ENCODE measurements at places on chromosomes 2 and 18. TPM values are rescaled to one million over a fixed set of nuclear protein-coding genes. Genes with fewer than 3 reads are reported as not detected.
A peak's percentile ranks its signal among the peaks of the same experiment; 100 is the strongest.

GRCh38 chr2:224968051-224968450 lies 74.2 kb downstream of the DOCK10 start:
- no peaks in the 10 kb centered on the region for H3K36me3 ChIP-seq
- H3K4me3 ChIP-seq, result no peak overlapping the region
- H3K27me3 ChIP-seq, result no peaks in the 10 kb centered on the region
- peak overlapping the region; percentile 63 for H3K27ac ChIP-seq
- no peaks in the 10 kb centered on the region for H3K4me1 ChIP-seq
- no peak for DNase-seq

DNA sequence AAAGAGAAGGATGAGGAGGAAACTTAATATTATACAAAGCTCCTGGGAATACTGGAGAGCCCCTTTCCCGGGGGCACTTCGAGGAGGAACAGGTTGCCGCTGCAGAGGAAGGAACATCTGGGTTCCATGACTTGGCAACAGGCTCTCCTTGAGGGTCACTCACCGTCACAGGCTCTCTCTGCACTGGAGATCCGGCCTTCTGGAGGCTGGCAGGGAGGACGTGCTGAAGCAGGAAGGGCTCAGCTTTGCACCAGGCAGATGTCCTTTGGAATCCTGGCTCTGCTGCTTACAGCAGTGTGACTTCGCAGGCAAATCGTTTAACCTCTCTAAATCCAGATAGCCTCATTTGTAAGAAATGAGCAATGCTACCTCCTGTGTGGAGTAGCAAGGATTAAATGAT lies 2.9 kb upstream of the DPYSL5 start:
- no peak overlapping the region for H3K27ac ChIP-seq
- no peaks in the 10 kb centered on the region for H3K36me3 ChIP-seq
- DNase-seq, result no peak
- H3K4me3 ChIP-seq, result no peak overlapping the region
- peaks cover 23% of the 10 kb centered on the region for H3K4me1 ChIP-seq
- peaks cover 56% of the 10 kb centered on the region for H3K27me3 ChIP-seq

DNA sequence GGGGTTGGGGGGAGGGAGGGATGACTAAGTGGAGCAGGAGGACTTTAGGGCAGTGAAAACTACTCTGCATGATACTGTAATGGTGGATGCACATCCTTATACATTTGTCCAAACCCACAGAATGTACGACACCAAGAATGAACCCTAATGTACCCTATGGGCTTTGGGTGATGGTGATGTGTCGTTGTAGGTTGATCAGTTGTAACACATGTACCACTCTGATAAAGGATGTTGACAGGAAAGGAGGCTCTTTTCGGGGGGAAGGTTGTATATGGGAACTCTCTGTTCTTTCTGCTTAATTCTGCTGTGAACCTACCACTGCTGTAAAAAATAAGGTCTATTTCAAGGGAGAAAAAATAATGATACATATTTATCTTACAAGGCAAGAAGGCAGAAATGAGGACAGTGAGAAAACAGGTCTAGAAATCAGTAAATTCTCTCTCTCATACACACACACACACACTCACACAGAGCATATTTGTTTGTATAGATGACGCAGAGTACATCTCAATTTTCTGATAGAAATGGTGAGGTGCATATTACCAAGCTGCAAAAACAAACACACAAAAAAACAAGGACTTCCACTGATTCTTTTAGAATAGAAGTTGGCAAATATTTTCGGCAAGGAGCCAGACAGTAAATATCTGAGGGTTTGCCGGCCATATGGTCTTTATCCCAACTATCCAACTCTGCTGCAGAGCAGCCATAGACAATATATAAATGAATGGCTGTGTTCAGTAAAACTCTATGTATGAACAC lies 20.2 kb downstream of the FAM124B start:
- no peak overlapping the region for H3K4me3 ChIP-seq
- no peaks in the 10 kb centered on the region for H3K4me1 ChIP-seq
- H3K27ac ChIP-seq, result no peak overlapping the region
- no peaks in the 10 kb centered on the region for H3K36me3 ChIP-seq
- H3K27me3 ChIP-seq, result no peaks in the 10 kb centered on the region

- H3K27ac ChIP-seq, result no peak overlapping the region
- H3K4me3 ChIP-seq, result no peak overlapping the region
- no peaks in the 10 kb centered on the region for H3K4me1 ChIP-seq
- H3K27me3 ChIP-seq, result no peaks in the 10 kb centered on the region
Observed at GRCh38 chr2:48792030-48792429, 36.5 kb upstream of the LHCGR start.

DNA sequence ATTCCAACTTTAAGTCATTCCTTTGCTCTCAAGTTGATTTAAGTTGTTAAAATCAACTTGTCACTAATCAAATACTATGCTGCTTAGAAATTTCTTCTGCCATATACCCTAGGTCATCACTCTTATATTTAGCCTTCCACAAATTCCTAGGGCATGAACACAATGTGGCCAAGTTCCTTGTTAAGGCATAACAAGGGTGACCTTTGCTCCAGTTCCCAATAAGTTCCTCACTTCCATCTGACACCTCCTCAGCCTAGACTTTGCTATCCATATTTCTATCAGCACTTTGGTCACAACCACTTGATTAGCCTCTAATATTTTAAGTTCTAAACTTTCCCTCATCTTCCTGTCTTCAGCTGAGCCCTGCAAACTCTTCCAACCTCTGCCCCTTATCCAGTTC lies 9.9 kb upstream of the TMEM37 start:
- no peaks in the 10 kb centered on the region for H3K27me3 ChIP-seq
- DNase-seq, result no peak
- no peak overlapping the region for H3K4me3 ChIP-seq
- no peaks in the 10 kb centered on the region for H3K36me3 ChIP-seq
- H3K27ac ChIP-seq, result no peak overlapping the region

CDH2 gene
- 1.4 TPM for total RNA-seq

HOXD4 gene
- 1.6 TPM for total RNA-seq

- DNase-seq, result no peak
- no peak overlapping the region for H3K4me3 ChIP-seq
- H3K27me3 ChIP-seq, result no peaks in the 10 kb centered on the region
- H3K4me1 ChIP-seq, result no peaks in the 10 kb centered on the region
- no peaks in the 10 kb centered on the region for H3K36me3 ChIP-seq
Observed at GRCh38 chr18:31647127-31647753, 37.1 kb downstream of the B4GALT6 start.

CHRND gene
- total RNA-seq, result not detected

DNA sequence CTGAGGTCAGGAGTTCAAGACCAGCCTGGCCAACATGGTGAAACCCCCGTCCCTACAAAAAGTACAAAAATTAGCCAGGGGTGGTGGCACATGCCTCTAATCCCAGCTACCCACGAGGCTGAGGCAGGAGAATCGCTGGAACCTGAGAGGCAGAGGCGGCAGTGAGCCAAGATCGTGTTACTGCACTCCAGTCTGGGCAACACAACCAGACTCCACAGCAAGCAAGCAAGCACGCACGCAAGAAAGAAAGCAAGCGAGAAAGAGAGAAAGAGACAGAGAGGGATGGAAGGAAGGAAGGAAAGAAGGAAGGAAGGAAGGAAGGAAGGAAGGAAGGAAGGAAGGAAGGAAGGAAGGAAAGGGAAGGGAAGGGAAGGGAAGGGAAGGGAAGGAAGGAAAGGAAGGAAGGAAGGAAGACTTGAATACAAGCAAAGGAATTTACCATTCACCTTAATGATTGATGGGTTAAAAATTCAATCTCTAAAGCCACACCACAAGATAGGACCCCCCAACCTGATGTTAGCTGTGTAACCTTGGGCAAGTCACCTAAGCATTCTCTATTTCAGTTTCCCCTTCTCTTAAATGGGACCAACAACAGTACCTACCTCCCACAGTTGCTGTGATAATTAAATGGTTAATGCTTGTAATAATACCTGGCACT lies 181.7 kb downstream of the ATAD2B start:
- DNase-seq, result no peak
- H3K27me3 ChIP-seq, result no peaks in the 10 kb centered on the region
- no peaks in the 10 kb centered on the region for H3K4me1 ChIP-seq
- H3K4me3 ChIP-seq, result no peak overlapping the region
- no peaks in the 10 kb centered on the region for H3K36me3 ChIP-seq

- H3K27ac ChIP-seq, result no peak overlapping the region
- no peaks in the 10 kb centered on the region for H3K4me1 ChIP-seq
- H3K27me3 ChIP-seq, result peaks cover 5% of the 10 kb centered on the region
- no peak overlapping the region for H3K4me3 ChIP-seq
- H3K36me3 ChIP-seq, result no peaks in the 10 kb centered on the region
Observed at GRCh38 chr2:177143444-177143843, 69.2 kb upstream of the HNRNPA3 start.

- no peaks in the 10 kb centered on the region for H3K4me1 ChIP-seq
- no peak for DNase-seq
- no peak overlapping the region for H3K27ac ChIP-seq
Observed at GRCh38 chr2:101624706-101625332, 72.7 kb upstream of the MAP4K4 start.

- H3K27me3 ChIP-seq, result no peaks in the 10 kb centered on the region
- H3K4me3 ChIP-seq, result no peak overlapping the region
- H3K4me1 ChIP-seq, result no peaks in the 10 kb centered on the region
- no peak overlapping the region for H3K27ac ChIP-seq
- H3K36me3 ChIP-seq, result no peaks in the 10 kb centered on the region
Observed at GRCh38 chr2:141195087-141195486, 935.7 kb downstream of the LRP1B start.

DNA sequence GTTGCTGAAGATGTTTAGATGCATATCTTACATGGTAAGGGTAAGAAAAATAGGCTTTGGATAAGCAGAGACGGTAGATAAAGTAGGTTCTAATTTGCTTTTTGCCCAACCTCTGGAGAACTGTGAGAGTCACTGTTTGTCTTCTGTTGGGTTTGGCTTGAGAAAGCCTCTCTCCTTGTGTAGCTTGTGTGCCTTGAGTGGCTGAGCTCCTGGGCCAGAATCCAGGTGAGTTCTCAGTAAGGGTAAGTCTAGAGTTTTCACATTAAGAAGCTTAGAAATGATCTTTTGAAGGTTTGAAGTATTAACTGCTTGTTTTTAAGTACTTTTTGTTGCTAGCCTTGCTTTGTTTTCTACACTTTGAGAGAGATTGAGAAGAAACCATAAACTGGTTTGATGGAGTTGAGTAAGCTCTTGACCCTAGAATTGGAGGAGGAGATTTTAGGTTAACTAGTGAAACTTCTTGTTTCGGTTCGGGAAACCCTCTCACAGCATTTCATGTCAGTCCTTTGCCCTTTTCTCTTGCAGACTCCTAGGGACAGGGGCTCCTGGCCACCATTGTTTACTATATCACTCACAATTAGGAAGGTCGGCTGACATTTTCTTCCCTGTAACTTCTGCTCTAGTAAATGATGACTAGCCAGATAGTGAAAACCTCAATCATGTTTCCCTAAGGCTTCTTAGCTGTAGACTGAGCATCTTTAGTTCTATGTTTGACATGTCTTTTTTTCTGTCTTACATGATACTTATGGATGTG lies 26.0 kb downstream of the MAP4K4 start:
- DNase-seq, result no peak
- H3K4me3 ChIP-seq, result no peak overlapping the region
- no peaks in the 10 kb centered on the region for H3K36me3 ChIP-seq
- no peak overlapping the region for H3K27ac ChIP-seq

- no peaks in the 10 kb centered on the region for H3K4me1 ChIP-seq
- H3K4me3 ChIP-seq, result peak overlapping the region; percentile 97
- no peaks in the 10 kb centered on the region for H3K27me3 ChIP-seq
- DNase-seq, result peak; percentile 41
Observed at GRCh38 chr18:46096651-46097300, 1.3 kb downstream of the ATP5F1A start.

GRCh38 chr2:38375696-38376345 lies 1.3 kb downstream of the ATL2 start:
- H3K27ac ChIP-seq, result peak overlapping the region; percentile 97
- H3K4me1 ChIP-seq, result no peaks in the 10 kb centered on the region
- H3K36me3 ChIP-seq, result no peaks in the 10 kb centered on the region
- H3K27me3 ChIP-seq, result no peaks in the 10 kb centered on the region
- DNase-seq, result no peak
- peak overlapping the region; percentile 89 for H3K4me3 ChIP-seq

GRCh38 chr2:47070920-47071824 lies 83.9 kb downstream of the STPG4 start:
- peak; percentile 68 for DNase-seq
- H3K4me3 ChIP-seq, result no peak overlapping the region
- peak overlapping the region; percentile 67 for H3K27ac ChIP-seq
- H3K27me3 ChIP-seq, result no peaks in the 10 kb centered on the region
- H3K4me1 ChIP-seq, result peaks cover 32% of the 10 kb centered on the region
- H3K36me3 ChIP-seq, result no peaks in the 10 kb centered on the region

CD302 gene
- total RNA-seq, result 15.1 TPM

HRH4 gene
- 0.11 TPM for total RNA-seq

FOXD4L1 gene
- not detected for total RNA-seq

XPO1 gene
- 84.4 TPM for total RNA-seq

KCNG3 gene
- 2.7 TPM for total RNA-seq

DNA sequence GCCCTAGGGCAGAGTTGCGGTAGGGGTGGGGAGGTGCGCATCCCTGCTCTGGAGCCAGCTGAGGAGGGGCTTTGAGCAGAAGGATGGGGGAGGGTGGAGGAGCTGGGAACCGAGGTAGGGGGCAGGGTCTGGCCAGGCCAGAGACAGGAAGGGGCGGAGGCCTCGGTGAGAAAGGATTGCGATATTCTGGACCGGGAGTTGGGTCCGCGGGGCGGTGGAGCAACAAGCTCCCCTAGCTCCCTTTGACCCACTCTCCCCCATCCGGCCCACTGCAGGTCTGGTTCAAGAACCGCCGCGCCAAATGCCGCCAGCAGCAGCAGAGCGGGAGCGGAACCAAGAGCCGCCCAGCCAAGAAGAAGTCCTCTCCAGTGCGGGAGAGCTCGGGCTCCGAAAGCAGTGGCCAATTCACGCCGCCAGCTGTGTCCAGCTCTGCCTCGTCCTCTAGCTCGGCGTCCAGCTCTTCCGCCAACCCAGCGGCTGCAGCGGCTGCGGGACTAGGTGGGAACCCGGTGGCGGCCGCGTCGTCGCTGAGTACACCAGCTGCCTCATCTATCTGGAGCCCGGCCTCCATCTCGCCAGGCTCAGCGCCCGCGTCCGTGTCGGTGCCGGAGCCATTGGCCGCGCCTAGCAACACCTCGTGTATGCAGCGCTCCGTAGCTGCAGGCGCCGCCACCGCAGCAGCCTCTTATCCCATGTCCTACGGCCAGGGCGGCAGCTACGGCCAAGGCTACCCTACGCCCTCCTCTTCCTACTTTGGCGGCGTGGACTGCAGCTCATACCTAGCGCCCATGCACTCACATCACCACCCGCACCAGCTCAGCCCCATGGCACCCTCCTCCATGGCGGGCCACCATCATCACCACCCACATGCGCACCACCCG lies 4.8 kb downstream of the OTX1 start:
- no peaks in the 10 kb centered on the region for H3K36me3 ChIP-seq
- H3K27ac ChIP-seq, result no peak overlapping the region
- peaks cover 98% of the 10 kb centered on the region for H3K27me3 ChIP-seq
- H3K4me3 ChIP-seq, result no peak overlapping the region
- peaks cover 29% of the 10 kb centered on the region for H3K4me1 ChIP-seq

Measured in colonic mucosa (tissue), 4 donors.